ENCODE measurements at places on chromosomes 16 and 17.

- DNase-seq, result no peak
Observed at GRCh38 chr16:66617728-66618127, 13.2 kb downstream of the CMTM3 start.

GRCh38 chr17:66379544-66379943 is 77.1 kb downstream of the PRKCA start:
- no peak for DNase-seq

GRCh38 chr16:30095166-30096078 is 591 bp downstream of the YPEL3 start:
- no peak for DNase-seq

DNA sequence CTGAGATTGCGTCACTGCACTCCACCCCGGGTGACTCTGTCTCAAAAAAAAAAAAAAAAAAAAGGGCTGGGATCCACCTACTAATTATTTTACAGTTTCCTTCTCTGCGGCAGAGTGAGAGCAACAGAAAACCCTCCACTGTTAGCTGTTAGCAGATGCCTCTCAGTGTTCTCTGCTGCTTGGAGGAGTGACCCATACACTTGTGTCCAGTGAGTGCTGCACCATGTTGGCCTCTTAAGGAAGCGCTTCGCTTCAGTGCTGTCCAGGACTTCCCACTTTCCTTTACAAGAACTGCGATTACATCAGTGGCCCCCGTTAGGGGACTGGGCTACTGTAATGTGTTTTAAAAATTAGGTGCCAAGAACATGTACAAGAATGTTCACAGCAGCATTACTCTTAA is 18.4 kb upstream of the CLEC18B start:
- DNase-seq, result no peak

- DNase-seq, result no peak
Observed at GRCh38 chr17:79842136-79842655, 3.0 kb upstream of the CBX4 start.

- DNase-seq, result no peak
Observed at GRCh38 chr16:28520672-28521071, 14.0 kb upstream of the IL27 start.

- no peak for DNase-seq
Observed at GRCh38 chr17:63439687-63440086, 6.4 kb downstream of the CYB561 start.

DNA sequence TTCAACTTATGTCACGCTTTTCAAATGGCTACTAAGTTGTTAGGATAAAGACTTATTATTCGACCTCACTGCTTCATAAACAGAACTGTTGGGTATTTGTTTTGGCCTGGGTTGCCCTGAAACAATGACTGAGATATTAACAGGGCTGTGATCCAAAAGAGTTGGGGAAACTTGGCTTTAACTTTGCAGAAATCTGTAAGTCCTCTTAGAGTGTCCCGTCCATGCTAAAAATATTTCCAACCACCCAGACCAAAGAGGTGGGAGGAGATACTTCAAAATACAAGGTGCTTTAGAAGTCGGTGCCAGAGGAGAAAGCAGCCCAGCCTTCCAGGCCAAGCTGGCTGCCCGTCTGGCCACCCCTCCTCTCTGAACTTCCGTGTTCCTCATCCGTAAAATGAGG is 16.1 kb upstream of the SPATA32 start:
- DNase-seq, result no peak

- DNase-seq, result peak; percentile 26
Observed at GRCh38 chr16:85637808-85638647, 24.9 kb downstream of the GSE1 start.

GRCh38 chr17:76867578-76868175 is 527 bp upstream of the MGAT5B start:
- DNase-seq, result no peak

- DNase-seq, result no peak
Observed at GRCh38 chr17:32240750-32241149, 24.9 kb upstream of the RHBDL3 start.

DNA sequence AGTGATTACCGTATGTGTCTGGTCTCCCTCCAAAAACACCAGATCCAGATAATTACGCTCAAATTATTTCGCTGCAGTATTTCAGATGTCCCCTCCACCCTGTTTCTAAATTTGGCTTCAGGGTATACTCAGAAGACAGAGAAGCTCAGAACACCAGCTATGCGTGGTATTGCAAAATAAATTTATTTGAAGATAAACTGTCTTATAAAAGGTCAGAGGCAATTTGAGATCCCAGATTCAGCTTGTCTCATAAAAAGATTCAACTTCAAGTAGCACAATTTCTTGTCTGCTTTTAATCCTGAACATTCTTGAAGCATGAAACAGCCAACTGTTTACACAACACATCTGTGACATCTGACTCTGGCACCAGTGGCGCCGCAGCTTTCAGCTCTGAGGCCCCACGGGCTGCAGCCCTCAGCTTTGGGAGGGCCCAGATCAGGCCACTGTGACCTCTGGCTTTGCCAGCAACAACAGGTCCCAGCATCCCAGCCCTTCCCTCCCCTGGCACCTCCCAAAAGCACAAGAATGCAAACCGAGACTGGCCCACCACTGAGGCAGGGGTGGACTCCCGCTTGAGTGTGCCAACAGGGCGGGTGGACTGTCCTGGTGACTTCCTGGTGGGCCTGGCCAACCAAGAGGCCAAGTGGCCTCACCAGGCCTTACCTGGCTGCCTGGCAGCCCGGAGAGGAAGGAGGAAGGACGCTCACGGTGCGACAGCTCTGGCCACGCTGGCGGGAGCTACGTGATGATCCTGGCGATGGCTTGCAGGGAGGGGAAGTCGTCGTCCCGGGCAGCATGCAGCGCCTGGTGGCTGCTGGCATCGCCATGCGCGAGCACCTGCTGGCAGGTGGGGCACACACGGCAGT is 8.0 kb downstream of the SYNGR3 start:
- no peak for DNase-seq

DNA sequence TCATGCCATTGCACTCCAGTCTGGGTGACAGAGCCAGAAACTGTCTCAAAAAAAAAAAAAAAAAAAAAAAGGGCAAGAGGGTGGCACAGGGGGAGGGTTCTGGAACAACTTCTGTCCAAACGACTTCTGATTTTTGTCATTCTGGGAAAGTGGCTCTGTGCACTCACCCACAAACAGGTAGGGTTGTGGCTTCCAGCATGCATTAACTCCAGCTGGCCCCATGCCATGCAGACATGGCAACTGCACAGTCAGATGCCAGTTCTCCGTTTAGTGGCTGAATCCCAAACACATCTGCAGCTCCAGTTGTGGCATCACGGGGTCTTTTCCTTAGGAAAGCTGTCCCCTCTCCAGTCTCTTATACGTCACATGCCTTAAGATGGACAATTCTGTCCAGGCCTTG is 30.3 kb downstream of the B4GALNT2 start:
- no peak for DNase-seq

GRCh38 chr17:37502009-37502936 is 12.6 kb downstream of the DUSP14 start:
- DNase-seq, result no peak

DNA sequence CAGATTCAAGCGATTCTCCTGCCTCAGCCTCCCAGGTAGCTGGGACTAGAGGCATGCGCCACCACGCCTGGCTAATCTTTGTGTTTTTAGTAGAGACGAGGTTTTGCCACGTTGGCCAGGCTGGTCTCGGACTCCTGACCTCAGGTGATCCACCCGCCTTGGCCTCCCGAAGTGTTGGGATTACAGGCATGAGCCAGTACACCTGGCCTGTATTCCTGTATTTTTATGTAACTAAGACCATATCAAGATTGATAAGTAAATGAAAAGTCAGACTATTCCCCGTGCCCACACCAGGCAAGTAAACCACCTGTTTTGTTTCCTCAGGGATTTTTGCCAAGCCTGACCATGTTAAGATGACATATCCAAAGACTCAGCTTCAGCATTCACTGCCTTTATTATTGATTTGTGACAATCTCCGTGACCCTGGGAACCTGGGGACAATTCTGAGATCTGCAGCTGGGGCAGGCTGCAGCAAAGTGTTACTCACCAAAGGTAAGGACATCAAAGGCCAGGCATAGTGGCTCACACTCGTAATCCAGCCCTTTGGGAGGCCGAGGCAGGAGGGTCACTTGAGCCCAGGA is 5.6 kb downstream of the MRM3 start:
- DNase-seq, result no peak

DNA sequence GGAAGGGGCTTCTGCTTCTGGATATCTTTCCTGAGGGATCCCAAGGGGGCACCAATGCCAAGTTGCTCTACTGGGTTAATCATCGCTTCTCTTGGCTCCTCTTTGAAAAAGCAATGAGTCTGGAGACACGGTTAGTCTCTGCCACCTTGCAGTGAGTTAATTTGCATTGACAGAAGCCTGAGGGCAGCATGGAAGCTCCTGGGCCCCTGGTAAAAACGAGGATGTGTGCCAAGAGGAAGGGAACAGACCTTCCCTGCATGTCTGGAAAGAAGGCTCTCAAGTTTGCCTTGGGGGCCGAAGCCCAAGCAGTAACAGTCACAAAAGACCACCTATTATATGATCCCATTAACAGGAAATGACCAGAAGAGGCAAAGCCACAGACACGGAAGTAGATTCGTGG is 86.7 kb downstream of the IRX5 start:
- DNase-seq, result no peak

- no peak for DNase-seq
Observed at GRCh38 chr17:57860414-57860999, 10.7 kb upstream of the MRPS23 start.

DNA sequence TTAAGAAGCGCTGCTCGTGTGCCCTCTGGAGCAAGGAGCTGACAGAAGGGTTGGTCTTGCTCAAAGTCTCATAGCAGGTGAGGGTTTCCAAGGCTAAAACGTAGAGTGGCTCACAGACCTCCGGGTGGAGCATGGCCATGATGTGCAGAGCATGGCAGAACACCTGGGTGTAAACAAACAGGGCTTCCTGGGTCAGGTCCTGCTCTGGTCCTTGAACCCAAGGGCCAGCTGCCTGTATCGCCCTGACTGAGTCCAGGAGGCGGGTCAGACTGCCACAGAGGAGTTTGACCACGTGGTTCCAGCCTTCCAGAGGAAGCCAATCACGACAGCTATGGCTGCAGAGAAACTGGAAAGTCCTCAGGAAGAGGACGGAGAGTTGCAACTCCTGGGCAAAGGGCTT is 7.1 kb downstream of the GEMIN4 start:
- no peak for DNase-seq

DNA sequence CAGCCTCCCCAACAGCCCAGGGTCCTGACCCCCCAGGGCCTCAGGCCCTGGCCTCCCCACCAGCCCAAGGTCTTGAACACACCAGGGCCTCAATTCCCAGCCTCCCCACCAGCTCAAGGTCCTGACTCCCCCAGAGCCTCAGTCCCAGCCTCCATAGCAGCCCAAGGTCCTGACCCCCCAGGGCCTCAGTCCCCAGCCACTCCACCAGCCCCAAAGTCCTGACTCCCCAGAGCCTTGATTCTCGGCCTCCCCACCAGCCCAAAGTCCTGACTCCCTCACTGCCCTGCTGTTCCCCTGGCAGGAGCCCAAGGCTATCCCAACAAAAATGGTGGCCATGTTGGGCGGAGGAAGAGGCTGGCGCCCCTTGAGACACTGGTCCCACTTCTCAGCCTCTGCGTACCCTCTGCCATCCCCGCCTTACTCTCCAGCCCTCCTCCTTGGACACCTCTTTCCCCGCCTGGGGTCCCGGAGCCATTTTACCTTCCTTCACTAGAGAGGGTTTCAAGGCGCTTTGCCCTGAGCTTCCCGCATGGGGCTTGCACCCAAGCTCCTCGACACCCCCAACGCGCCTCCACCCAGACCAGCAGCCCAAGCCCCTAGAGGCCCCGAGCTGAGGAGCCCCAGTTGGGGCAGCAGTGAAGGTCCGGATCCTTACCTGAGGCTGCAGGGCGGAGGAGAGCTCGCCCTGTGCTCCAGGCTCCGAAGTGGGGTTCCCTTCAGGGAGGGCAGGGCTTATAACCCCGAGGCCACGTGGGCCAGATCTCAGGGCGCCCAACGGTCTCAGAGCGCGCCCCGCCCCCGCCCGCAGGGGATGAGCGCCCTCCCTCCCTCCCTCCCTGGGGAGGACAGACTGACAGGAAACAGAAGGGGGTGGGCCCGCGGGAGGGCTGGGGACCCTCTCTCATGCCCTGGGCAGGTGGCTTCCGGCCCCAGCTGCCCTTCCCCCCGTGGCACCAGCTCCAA is 3.5 kb upstream of the TSPOAP1 start:
- DNase-seq, result peak; percentile 44

DNA sequence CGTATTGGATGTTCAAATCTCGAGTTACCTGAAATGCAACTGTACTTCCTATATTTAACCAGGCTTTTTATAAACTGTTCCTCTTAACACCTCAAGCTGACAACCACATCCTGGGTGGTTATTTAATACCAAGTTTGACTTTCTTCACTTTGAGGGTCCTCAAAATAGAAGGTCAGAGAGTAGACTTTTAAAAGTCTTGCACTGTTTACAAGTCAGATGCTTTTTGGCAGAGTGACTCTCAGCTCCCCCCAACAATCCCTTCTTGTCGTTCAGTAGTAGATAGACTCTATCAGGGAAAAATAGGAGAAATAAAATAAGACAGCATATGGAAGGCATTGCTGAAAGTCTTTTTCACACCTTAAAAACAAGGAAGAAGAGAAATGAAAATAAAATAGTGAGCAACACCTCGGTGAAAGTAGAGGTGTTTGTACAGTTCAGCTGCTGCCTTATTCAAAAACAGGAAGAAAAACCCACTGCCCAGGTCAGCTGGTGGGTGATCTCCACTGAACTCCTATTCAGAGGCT is 650.4 kb downstream of the WWOX start:
- DNase-seq, result no peak

- no peak for DNase-seq
Observed at GRCh38 chr17:42285346-42286050, 2.8 kb upstream of the STAT5A start.

DNA sequence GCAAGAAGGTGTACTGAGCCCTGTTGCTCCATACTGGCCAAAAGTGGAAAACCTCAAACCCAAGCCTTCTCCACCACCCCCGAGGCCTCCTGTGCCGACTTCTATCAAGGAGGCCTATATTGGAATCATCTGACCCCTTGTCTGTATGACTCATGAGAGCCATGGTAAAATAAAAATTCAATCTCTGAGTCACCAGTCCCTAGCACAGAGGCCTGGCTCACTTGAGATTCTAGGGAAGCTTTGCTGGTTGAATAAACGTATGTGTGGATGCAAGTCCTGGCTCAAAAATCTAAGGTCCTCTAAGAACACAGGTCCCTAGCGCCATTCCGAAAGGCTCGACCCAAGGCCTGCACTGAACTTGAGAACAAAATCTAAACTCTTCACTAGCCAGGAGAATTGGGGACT is 15.0 kb downstream of the NSMCE1 start:
- no peak for DNase-seq

GRCh38 chr17:7039832-7040231 is 4.0 kb downstream of the SLC16A13 start:
- DNase-seq, result no peak

DNA sequence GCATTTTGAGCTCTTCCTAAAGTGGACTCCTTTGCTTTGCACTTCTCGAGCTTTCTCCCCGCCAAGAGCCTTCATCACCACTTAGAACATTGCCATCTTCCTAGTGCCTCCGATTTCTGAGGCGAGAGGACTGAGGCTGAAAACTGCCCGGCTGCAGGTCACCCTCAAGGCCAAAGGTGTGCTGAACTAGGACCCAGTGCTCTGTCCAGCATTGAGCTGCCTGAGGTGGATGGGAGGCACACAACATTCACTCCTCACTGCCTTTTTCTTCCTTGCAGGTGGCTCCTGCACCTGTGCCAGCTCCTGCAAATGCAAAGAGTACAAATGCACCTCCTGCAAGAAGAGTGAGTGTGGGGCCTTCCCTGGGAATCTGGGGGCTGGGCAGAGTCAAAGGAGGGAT is 5.4 kb downstream of the MT1A start:
- no peak for DNase-seq

Data from hypothalamus (tissue), 51 donors.